CD4-positive, alpha-beta T cell treated with Interleukin-4 for 1 hour (primary cell): ENCODE measurements at places on chromosomes 1 and 21.

DNA sequence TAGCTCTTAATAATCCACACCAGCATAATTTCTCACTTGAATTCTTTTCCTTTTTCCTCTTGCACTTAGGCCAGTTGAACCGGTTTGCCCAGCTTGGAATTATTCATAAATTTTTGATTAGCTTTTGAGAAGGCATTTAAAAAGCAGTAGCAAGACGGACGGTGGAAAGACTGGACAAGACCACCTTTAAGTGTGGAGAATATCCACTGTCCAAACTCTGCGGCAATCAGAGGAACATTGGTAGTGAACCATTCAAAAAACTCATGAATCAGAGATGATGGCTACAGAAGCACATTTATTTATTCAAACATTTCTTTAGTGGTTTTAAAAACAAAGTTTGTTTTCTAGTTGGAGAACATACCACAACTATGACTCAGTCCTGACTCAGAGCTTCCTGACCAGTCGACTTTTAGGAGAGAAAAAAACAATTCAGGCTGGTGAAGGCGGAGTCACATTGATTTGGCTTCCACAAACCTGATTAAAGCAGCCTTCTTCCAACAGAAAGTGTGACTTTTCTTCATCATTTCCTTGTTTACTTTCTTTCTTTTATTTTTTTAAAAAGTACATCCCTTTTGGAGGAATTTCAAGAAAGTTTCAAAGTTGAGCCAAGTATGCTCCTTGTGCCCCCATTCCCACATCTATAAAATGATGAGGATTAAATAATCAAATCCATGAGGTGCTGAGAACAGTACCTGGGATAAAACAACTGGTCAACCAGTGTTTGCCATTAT is 128.8 kb downstream of the ADSS2 start:
- peak; percentile 69 for DNase-seq

DNA sequence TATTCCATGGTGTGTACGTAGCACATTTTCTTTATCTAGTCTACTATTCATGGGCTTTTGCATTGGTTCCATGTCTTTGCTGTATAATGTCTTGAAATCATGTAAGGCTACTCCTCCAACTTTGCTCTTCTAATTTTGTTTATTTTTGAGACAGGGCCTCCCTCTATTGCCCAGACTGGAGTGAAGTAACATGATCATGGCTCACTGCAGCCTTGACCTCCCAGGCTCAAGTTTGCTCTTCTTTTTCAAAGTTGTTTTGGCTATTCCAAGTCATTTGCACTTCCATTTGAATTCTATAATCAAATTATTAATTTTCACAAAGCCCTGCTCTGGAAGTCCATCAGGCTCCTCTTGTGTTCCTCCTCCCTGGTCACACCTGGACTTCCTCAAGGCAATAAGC is 90.2 kb upstream of the SGIP1 start:
- no peak for DNase-seq

GRCh38 chr1:19014765-19015164 is 58.3 kb upstream of the IFFO2 start:
- DNase-seq, result no peak

- no peak for DNase-seq
These were observed 10.6 kb upstream of the AIRE start for GRCh38 chr21:44275041-44275440.

DNA sequence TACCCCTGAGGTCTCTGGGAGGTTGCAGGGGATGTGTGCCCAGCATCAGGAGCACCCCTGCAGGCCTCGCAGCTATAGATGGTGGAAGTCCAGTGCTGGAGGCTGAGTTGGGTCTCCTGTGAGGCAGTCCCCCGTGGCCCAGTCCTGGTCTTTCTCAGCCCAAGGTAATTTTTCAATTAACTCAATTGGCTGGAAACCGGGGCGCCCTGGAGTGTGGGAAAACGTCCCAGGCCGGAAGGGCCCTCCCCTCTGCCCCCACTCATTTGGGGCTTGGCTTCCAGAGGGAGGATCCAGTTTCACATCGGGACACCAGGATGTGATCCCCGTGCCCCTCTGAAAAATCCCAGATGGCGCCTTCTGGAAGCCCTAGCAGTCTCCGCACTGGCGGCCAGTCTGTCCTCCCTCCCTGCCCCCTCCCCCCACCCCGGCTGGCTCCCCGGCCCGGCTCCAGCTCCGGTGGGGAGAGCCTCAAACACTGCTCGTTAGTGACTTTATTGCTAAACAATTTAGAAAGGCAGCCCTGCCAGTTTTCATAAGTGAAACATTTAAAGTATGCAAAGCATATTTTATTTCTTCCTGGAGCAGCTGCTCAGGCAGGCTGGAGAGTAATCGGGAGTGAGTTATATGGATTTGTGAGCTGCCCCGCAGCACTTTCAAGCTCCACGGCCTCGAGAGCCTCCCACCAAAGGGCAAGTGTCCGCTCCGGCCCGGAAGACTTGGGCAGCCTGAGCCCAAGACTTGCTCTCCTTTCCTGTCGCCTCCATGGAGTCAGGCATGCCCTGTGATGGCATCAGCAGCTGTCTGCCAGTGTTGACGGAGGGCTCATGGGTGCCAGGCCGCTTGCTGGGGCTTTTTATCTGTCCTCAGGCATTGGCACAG is 208.2 kb upstream of the TMEM51 start:
- DNase-seq, result no peak

- DNase-seq, result no peak
These were observed 32.1 kb downstream of the GJA4 start for GRCh38 chr1:34824817-34825454.

- DNase-seq, result no peak
These were observed 114.7 kb downstream of the ACTL8 start for GRCh38 chr1:17869815-17870214.

DNA sequence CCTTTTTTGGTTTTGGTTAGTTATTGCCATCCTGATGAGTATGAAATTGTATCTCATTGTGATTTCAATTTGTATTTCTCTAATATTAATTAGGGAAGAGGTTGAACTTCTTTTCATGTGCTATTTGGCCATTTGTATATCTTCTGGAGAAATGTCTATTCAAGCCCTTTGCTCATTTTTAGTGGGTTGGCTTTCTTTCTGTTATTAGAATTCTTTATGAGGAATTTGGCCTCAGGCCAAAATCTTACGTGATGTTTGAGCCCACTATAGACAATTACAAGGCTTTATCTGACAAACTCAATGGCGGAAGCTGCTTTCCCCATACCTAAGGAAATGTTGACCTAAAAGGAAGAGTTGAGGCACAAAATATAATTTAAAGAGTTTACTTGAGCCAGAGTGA is 32.9 kb downstream of the IVNS1ABP start:
- no peak for DNase-seq

GRCh38 chr1:91997607-91998195 is 32.1 kb upstream of the EPHX4 start:
- DNase-seq, result peak; percentile 19

GRCh38 chr1:11705596-11705995 is 14.1 kb downstream of the DRAXIN start:
- DNase-seq, result no peak

GRCh38 chr1:96472471-96472870 is 249.1 kb upstream of the PTBP2 start:
- DNase-seq, result no peak

GRCh38 chr1:39326836-39327235 is 122.3 kb downstream of the MACF1 start:
- no peak for DNase-seq

DNA sequence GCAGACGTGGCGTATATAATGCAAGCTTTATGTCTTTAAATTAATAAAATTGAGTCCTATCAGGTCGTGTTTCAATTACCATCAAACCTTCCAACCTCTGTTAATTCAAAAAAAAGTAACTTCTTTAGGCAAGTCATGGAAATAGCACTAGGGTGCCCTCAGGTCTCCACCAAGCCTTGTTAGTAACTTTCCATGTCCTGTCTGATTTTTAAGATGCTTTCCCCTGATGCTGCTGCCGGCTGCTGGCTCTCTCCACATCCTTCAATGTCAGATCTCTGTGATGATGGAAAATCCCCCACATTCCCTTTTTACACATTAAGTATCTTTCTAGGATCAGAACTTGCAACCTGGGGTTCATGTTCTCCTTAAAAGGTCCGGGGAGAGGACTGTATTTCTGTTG is 3.0 kb downstream of the ERG start:
- DNase-seq, result no peak

DNA sequence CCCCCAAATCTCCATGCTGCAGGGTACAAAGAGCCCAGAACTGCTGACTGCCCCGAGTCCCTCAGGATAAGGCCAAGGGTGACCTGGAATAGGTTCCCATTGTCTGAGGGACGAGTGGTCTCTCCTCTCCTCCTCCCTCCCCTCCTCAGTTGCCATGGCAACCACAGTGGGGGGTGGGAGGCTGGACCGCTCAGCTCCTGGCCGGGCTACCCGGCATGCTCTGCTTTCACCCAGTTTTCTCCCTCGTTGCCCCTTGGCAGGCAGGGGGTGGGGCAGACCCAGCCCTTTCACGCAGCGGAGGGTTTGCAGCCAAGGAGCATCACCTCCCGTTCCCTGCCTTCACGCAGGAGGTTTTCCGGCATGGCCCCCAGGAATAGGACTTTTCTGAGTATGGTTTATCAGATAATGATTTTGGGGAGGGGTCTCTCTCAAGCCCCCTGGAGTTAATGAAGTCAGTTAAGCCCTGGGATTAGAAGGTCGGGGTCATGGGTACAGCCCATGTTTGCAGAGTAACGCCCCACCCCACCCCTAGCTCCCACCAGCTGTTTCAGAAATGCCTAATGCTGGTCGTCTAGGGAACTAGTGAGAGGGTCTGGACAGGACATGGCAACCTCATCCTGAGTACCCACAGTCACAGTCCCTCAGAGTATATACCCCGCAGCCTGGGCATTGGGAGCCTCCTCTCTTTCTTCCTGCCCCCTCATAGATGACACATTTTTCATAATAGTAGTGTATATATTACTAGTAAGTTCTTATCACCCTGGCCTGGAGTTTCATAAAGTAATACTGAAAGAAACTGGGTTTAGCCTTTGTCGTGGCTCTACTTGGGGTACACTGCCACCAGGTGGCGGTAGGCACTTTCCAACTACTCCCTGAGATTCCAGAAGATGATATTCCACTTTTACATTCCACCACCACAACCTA is 20.7 kb downstream of the C1QB start:
- DNase-seq, result no peak

GRCh38 chr1:187894349-187894748 is 1065.6 kb downstream of the PLA2G4A start:
- DNase-seq, result no peak

DNA sequence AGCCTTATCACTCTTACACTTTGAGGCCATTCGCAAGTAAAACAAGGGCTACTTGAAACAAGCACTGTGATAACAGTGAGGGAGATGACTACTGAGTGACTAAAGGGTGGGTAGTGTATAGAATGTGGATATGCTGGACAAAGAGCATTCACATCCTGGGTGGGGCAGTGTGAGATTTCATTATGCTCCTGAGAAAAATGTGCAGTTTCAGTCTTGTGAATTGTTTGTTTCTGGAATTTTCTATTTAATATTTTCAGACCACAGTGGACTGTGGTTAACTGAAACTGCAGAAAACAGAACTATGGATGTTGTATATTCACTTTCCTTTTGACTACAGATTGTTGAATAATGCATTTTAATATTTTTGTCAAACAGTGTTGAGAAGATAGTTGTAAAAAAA is 25.1 kb upstream of the B3GALT2 start:
- DNase-seq, result no peak

GRCh38 chr1:214067397-214067796 is 79.6 kb downstream of the PROX1 start:
- no peak for DNase-seq

GRCh38 chr1:245881767-245882391 is 625.2 kb downstream of the SMYD3 start:
- DNase-seq, result no peak

DNA sequence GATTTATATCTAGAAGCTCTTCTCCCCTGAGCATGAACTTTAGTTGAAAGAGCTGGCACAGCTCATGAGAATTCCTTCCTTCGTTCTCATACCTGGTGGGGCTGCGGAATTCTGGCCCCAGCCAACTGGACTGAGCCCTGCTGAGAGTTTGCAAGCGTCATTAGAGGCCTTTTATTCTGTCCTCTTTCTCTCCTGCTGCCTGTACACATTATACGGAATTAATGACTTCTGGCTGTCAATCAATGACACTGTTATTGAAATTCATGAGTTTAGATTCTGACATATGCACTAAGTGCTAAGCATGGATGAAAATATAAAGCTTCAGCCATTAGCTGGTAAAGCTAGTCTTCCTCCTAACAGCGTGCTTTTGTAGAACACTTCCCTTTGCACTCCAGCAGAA is 27.5 kb downstream of the KAZN start:
- DNase-seq, result no peak

- DNase-seq, result no peak
These were observed 84.4 kb downstream of the ADARB1 start for GRCh38 chr21:45158491-45159423.

DNA sequence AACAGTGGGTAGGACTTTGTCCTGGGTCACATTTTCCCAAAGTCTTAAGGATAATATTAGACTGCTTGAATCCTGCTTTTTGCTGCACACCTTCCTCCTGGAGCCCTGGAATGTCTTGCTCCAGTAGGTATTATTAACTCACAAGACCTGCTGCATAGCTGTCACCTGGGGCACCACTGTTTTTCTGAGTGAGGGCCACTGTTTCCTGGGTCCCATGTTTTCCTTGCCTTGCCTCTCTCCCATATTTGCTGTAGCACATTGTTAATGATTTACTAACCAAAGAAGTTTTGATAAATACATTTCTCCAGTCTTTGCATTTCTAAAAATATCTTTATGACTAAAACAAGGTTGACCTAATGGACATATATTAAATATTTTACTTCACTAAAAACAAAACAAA is 22.5 kb upstream of the FCAMR start:
- DNase-seq, result no peak

DNA sequence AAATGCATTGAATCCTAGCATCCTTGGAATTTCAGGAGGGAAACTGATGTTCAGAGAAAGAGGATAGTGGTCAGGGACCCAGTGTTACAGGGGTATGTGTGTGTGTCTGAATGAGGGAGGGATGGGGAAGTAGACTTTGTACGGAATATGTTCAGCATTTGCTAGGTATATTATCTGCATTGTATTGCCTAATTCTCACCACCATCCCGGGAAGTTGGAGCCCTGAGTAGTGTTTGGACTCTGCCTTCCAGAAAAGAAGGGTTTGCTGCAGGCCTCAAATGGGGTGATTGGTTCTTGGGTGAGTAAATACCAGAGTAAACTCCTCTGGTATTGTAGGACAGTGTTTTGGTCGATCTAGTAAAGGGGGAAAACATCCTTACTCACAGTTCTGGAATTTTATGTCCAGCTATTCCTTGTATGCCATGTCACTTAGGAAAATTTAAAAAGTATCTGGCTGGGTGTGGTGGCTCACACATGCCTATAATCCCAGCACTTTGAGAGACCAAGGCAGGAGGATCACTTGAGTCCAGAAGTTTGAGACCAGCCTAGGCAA is 7.1 kb upstream of the ZNF496 start:
- DNase-seq, result no peak

DNA sequence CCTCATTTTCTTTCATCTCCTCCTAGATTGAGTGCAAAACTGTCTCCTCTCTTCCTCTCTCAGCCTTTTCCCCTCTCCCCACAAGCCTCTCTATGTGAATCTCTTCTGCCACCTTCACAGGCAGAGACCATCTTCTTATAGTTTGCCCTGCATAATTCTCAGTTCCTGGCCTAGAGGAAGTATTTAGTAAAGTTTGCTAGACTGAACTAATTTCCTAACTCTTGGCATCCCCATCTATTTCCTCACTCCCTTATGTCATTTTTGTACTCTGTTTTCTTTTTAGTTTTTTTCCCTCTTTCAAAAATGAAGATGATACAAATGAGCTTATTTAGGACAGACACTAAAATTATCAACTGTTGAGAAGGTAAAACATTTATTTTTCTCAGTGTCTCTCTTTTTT is 66.0 kb downstream of the XCL2 start:
- no peak for DNase-seq
